ENCODE measurements at places on chromosomes 13 and 19.

- no peak for DNase-seq
These were observed 810.4 kb downstream of the DACH1 start for GRCh38 chr13:71056581-71056980.

DNA sequence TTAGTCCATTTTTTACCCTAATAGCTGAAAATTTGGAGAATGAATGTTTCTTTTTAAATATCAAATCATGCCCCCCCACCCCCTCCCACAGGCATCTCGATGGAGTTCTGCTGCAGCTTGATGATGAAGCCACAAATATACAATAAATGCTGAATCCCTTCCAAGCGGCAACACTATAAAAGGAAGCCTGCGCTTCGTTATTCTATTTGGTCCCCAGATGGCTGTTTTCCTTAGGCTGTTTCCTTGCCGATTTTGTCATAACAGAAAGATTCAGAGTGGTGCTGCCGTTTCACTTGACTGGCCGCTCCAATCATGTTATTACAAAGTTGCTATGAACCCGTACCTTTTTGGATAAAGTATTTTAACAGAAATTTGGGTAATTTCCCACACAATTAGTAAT is 79.5 kb downstream of the MYO16 start:
- DNase-seq: no peak

DNA sequence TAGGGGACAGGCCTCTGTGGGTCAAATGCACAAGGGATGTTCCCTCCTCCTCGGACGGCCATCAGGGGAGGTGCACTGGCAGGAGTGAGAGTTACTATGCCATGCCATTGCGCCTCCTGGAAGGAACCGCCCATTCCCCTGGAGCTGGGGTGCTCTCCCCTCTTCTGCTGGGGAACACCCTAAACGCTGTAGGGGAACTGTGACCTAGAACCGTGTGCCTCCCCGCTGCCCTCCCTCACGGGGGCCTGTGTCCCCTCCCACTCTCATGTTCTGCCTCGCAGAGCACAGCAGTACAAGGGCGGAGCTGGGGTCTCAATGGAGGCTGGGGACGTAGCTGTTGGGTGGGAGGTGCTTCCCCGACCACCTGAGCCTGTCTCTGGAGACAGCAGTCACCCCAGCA is 17.2 kb upstream of the CRTC1 start:
- no peak for DNase-seq

DNA sequence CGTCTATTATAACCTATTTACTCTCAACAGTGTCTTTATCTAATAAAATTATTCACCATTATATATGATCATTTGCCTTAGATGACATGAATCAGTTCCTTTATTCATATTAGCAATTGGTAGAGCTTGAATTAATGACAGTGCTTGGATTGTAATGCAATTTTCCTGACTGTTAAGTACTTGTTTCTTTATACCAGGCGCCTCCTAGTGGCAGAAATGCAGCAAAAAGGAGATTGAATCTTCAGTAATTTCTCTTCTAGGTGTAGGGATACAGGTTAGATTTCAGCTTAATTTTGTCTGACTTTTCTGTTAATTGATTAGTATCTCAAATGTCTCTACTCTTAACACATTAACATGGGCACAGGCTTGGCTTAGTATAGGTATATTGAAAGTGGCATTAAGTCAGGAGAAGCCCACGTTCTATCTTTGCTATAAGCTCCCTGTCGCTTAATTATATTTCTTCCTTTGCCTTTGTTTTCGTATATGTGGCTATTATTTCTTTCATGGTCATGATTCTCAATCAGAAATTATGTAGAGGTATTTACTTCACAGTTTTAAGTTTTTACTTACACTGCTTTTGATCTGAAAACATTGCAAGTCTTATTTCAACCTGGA is 9.1 kb upstream of the LHFPL6 start:
- DNase-seq: peak; percentile 57

- DNase-seq: no peak
These were observed 12.8 kb downstream of the FUT6 start for GRCh38 chr19:5826531-5827341.

DNA sequence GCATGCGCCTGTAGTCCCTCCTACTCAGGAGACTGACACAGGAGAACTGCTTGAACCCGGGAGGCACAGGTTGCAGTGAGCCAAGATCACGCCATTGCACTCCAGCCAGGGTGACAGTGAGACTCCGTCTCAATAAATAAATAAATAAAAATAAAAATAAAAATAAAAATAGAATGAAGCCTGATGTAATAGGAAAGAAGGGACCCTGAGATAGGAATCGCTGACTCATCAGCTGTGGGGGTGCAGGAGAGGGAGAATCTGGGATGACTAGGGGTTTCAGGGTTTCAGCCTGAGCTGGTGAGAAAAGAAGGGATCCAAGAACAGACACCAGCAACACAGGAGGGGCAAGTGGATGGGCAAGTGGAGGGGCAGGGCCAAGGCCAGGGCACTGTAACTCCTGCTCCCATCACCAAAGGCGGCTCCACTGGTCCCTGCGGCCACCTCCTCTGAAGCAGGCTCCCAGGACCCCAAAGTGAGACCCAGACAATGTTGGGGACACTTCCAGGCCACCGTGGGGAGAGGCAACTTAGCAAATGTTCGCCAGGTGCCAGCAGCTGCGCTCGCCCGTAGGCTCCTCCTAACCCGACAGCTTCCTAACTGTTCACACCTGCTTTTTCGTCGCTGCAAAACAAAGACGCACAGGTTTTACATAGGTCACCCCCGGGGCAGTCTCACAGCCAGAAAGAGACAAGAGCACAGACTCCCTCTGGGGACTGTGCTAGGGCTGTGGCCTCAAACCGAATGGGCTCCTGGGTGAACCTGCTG is 1.2 kb downstream of the HAUS8 start:
- no peak for DNase-seq

DNA sequence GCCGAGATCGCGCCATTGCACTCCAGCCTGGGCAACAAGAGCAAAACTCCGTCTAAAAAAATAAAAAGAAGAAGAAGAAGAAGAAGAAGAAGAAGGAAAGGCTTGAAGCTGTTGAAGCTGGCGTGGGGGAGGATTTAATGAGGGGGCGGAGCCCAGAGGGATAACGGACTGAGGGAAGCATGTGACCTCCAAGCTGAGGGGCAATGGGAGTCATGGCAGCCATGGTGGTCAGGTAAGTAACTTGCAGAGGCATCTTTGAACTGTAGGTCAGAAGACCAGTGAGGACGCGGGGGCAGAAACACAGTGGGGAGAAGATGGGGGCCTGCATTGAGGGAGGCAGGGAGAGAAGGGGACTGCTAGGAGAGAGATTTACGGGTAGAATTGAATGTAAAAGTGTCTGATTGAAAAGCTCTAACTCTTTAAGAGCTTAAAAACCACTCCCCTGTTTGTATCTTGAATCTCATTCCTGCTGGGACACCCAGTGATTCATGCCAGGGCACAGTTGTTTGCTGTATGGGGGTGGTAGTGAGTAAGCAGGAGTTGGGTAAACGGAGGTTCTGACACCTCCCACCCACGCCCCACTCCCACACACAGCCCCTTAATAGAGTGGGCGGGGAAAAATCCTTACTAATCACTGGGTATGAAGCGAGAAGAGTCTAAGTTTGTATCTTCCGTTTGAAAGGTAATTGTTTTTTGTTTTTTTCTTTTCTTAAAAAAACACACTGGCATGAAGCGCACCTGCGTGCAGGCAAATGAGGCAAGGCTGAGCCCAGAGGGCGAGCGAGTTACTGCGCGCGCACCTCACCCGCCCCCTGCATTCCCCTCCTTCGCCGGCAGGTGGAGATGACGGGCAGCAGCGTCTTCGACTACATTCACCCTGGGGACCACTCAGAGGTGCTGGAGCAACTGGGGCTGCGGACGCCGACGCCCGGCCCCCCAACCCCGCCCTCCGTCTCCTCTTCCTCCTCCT is 13.0 kb downstream of the TMEM160 start:
- DNase-seq: peak; percentile 96

DNA sequence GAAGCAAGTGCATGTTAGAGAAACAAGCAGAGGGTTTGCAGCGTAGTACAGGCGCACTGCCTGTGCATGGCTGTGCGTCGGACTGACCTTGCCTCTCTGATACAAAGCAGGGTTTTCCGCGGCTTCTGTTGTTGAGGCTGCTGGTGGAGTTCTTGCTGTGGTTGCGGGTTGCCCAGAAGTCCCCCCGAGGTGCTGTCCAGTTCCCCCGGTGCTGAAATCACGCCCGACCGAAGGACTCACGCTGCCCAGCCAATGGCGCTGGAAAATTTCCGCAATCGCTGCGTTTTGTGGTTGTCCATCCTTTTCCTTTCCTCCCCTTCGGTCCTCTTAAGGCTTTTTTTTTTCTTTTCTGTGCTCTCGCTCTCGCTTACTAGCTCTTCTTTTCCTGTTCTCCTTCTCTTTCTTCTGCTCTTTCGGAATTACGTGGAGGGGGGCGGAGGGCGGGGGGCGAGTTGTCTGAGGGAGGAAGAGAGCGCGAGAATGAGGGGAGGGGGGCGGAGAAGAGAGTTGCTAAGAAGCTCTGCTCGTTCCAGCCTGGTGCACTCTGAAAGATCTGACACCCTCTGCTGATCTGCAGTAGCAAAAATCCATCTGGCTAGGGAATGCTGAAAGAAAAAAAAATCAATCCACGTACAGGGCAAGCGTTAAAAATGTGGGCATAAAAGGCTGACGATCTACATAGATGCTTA is at the start of gene SLITRK1:
SLITRK1 (minus strand) TSS at position 558 of the 689 bp plus-strand sequence. CDS start 967 bp downstream, outside the sequence.
- DNase-seq: no peak

GRCh38 chr19:29320086-29320485 is 107.1 kb upstream of the UQCRFS1 start:
- no peak for DNase-seq

GRCh38 chr19:37329686-37330085 is 41.2 kb upstream of the ZNF527 start:
- DNase-seq: no peak

Data from activated CD4-positive, alpha-beta T cell treated with anti-CD3 and anti-CD28 coated beads, Interleukin-2, amount 50 U/mL, for 1 hour (primary cell).